ENCODE measurements at places on chromosomes 1 and 21.

GRCh38 chr1:224707843-224708725, 92.0 kb downstream of the CNIH3 start:
- DNase-seq = peak; percentile 63

GRCh38 chr21:41956926-41957729, 3.3 kb upstream of the C2CD2 start:
- peak; percentile 63 for DNase-seq

- no peak for DNase-seq
Measured at GRCh38 chr1:112318263-112318662, 77.8 kb upstream of the CTTNBP2NL start.

DNA sequence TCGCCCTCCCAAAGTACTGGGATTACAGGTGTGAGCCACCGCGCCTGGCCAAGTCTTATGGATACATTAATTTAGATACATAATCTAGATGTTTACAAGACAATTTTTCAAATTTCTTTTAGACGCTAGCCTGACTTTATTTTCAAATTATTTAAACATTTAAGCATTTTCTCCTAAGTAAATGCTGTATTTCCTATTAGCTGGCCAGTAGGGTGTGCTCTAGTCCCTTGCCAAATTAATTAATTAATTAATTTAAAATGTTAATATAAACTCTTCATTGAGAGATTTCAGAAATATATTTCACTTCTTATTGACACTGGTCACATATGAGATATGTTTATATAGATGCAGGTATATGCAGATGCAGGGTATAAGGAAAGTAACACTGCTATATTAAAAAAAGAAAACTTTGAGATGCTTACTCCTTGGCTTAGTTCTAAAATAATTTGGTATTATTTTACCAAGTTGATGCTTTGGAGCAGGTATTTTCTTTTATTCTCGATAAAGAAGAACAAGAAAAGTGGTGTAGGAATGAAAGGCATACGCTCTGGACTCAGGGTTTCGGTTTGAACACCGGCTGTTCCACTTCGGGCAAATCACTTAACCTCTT, 5.2 kb upstream of the ERRFI1 start:
- peak; percentile 63 for DNase-seq

GRCh38 chr1:21338573-21339355, 48.5 kb upstream of the ECE1 start:
- DNase-seq = no peak

DNA sequence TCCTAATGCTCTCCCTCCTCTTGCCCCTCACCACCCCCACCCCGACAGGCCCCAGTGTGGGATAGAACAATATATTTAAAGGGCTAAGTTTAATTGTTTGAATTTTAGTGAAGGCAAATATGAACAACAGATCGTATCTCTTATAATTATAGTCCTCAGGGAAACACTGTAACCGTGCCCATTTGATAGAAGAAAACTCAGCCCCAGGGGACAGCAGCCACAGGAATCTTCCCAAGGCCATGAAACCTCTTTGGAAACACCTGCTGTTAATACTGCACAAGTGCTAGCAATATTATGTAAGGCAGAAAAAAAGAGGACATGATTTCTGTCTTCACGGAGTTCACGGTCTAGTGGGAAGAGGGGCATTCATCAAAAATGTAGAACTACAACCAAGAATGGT, 142.2 kb downstream of the URB2 start:
- no peak for DNase-seq

DNA sequence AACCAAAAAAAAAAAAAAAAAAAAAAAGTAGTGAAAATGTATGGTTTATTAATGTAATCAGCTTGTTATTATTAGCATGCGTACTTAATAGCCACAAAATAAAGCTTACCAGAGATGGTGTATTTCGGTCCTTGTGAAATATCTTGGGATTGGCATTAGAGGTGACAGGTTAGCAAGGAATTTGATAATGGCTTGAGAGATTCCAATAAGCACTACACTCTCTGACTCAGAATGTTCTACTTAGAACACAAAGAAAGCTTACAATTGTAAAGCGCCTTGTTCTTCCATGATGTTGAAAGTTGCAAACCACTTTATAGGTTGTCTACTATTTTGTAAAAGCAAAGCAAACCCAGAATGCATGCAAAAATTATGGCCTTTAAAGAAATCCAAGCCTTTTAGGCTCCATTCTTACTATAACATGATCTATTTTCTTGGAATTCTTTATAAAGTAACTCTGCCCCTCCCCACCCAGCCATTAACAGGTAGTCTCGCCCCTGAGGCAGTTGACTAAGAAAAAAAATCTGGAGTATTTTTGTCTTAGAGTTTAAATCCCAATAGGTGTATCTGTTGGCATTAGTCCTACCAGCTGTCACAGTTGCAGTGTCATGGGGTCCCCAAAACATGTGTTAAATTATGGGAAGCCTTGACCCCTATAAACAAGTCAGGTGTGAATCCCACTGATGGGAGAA, 129.2 kb downstream of the DHRS3 start:
- peak; percentile 70 for DNase-seq

DNA sequence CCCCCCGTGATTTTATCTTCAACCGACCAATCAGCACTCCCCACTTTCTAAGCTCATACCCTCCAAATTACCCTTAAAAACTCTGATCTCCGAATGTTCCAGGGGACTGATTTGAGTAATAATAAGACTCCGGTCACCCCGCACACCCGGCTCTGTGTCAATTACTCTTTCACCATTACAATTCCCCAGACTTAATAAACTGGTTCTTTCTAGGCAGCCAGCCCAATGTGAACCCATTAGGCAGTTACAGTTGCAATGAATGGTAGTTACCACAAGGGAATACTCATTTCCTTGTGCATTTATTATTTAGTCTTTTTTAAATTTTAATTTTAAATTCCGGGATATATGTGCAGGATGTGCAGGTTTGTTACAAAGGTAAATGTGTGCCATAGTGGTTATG, 177.9 kb downstream of the HFM1 start:
- DNase-seq = peak; percentile 67

DNA sequence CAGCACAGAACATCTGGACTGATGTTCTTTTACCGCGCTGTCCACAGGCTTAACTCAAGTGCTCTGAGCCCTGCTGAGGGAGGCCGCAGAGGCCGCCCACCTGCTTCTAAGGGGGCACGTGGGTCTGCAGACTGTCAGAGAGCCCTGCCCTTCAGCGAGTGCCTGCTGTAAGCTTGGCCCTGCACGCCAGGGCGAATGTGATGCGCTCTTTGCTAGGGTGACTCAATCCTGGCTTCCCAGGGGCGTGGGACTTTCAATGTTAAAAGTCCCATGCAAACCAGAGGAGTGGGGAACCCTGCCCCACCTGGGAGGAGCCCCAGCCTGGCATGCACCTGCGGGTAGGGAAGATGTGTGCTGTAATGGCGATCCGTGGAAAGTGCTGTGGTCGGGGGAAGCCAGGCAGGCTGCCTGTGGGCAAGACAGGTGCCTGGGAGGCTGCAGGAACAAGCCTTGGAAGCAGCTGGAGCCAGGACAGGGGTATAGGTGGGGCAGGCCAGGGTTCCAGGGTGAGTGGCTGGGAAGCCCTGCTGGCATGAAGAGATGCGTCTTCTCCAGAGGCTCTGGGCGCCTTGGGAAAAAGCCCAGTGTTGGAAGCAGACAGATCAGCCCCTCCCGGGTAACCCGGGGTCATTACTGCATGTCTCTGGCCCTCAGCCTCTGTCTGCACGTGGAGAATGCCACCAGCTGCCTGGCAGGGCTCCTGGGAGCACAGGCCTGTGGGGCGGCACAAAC, 594 bp upstream of the PANK4 start:
- DNase-seq = peak; percentile 85

- no peak for DNase-seq
Measured at GRCh38 chr1:7177438-7178146, 392.3 kb downstream of the CAMTA1 start.
